Transverse colon (tissue), 4 donors: ENCODE measurements at places on chromosomes 13 and 19.

DNA sequence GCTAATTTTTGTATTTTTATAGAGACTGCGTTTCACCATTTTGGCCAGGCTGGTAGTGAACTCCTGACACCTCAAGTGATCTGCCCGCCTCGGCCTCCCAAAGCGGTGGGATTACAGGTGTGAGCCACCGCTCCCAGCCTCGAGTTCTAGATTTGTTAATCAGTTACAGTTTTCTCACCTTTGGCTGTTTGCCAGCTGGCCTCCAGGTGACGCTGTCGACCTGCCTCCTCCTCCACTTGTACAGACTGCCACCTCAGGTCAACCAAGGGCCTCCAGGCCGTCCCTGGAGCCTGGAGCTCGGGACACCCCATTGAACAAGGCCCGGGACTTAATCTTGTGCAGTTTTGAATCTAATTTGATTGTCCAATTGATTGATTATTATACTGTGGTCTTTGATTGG lies 45.5 kb downstream of the IER2 start:
- peak; percentile 85 for DNase-seq

DNA sequence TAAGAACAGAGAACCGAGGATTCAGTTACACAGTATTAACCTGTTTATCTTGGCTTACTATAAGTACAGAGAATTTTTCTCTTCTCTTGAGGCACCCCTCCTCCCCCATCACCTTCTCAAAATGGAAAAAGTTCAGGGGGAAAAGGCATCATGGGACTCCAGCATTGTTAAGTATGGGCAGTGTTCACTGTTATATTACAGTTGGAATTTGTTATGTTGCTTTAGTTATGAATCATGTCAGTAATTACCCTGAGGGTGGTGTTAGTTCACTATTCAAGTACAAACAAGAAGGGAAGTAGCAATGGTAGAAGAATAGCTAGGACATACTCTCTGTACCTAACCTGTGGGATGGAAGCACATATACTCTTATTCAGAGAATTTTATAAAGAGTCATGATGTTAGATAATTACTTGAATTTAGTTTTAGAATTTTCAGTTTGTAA lies 12.0 kb downstream of the LPAR6 start:
- DNase-seq = no peak

GRCh38 chr19:40719414-40719894 lies 2.5 kb downstream of the ITPKC start:
- no peak for DNase-seq

DNA sequence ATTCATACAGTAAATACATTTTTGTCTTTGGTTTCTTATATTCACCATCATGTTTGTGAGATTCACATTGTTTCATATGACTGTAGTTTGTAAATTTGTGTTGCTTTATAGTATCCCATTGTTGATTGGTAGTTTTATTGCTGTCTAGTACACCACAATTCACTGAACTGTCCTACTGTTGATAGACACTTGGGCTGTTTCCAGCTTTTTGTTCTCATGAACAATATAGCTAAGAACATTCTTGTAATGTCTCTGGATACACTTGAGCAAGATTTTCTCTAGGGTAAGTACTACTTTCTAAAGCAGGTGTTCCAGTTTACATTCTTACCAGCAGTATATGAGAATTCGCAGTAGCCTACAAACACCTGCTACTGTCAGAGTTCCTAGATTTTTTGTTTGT lies 37.8 kb downstream of the SKA3 start:
- DNase-seq = no peak

GRCh38 chr13:41673640-41674039 lies 216.3 kb downstream of the RGCC start:
- no peak for DNase-seq
